ENCODE measurements at places on chromosomes 11 and 22. TPM values are rescaled to one million over a fixed set of nuclear protein-coding genes. Genes with fewer than 3 reads are reported as not detected.

DAGLA gene
- 2.2 TPM for total RNA-seq

SHISA8 gene
- total RNA-seq: not detected

KCNE3 gene
- total RNA-seq: 1.0 TPM

GDPD4 gene
- total RNA-seq: 0.17 TPM

SLC15A3 gene
- total RNA-seq: 4.8 TPM

CTTN gene
- total RNA-seq: 551 TPM

LIF gene
- 10.6 TPM for total RNA-seq

TRIM6 gene
- 9.7 TPM for total RNA-seq

TEF gene
- total RNA-seq: 9.5 TPM

APOBEC3B gene
- total RNA-seq: 7.4 TPM

PPP6R2 gene
- 72.3 TPM for total RNA-seq

SMTNL1 gene
- not detected for total RNA-seq

RAG2 gene
- total RNA-seq: not detected

KRTAP5-2 gene
- total RNA-seq: not detected

SCGB2A2 gene
- not detected for total RNA-seq

ZNF214 gene
- total RNA-seq: 9.9 TPM

PLAAT4 gene
- 13.2 TPM for total RNA-seq
